ENCODE measurements at places on chromosomes 2 and 18.

DNA sequence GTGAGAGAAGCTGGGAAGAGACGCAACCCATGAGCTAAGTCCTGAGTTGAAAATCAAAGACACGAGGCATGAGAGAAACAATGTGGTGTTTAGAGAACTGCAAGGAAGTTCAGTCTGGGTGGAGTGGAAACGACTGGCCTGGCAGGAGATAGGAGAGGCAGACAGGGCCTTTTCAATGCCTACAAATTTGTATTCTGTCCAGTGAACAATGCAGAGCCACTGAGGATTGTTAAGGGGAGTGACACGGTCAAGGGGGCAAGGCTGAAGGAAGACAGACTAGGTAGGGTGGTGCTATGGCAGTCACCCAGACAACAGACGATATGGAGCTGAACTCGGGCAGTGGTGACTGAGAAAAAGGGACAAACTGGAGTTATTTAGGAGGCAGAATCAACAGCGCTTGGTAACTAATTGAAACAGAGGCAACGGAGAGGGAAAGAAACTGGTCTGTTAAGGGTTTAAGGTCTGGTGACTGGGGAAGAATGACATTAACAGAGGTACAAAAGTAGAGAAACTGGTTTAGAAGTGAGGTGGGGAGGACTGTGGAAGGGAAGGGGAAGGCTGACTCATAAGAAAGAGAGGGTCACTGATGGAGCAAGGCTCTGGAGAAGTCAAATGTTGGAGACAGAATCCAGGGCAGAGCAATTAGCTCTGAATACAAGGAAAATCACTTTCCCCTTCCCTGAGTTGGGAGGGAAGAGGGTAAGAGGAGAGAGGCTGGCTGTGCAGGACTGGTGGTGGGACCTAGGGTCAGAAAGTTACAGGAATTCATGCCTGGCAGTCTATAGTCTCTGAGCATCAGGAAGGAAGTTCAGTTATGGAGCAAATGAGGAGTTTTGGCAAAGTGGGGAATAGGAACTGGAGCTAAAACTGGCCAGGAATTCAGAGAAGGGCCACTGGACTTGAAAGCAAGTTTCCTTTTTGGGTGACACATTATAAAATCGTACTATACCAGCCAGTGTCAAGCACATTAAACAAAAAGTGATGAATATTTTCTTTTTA is 63.4 kb upstream of the CHRNA1 start:
- DNase-seq, result no peak

DNA sequence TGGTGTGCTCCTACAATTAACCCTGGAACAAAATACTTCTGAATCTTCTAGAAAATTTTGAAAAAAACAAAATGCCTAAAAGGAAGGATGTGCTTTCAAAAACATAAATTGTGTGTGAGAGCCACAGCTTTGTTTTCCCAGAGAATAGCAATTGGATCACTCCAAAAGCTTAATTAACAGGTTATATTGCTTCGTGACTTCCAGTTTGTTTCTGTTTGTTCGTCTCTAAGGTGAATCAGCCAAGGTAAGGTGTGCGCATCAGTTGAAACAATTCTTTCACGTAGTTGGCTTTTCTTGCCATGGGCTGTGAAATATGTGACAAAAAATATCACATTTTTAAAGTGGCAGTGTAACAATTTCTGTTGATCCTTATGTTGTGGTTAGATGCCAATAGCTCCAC is 90.3 kb upstream of the BARD1 start:
- no peak for DNase-seq

GRCh38 chr2:234450431-234451124 is 46.3 kb downstream of the ARL4C start:
- no peak for DNase-seq

DNA sequence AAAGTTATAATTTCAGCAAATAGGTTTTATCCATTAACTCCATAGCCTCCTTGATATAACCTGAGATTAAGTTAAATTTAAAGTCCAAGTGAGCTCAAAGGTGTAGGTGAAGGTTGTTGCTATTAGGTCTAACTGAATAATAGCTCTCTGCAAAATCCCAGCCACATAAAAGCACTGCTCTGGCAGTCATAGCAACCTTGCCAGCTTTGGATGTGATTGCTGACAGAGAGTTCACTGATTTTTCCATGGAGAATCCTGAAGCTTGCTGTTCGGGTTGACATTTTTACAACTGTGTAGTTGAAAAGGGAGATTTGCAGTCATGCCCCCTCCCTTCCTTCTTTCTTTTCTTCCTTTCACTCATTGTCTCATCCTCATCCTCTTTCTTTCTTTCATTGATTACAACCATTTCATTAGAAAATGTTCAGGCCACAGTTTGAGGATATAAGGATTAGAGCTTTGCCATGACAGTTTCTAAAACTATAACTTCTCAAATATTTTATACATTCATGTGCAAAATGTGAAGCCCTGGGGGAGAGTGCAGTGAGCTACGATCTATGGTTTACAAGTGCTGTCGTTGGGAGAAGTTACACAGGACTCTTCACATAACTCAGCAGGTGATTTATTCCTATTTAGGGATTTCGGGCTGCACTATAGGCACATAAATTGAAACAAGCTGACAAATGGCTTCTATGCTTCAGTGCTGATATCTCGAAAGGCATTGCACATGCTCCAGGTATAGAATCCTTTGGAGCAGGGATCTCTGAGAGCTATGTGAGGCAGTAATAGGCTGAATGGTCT is 193.8 kb downstream of the LRRTM4 start:
- DNase-seq, result no peak

DNA sequence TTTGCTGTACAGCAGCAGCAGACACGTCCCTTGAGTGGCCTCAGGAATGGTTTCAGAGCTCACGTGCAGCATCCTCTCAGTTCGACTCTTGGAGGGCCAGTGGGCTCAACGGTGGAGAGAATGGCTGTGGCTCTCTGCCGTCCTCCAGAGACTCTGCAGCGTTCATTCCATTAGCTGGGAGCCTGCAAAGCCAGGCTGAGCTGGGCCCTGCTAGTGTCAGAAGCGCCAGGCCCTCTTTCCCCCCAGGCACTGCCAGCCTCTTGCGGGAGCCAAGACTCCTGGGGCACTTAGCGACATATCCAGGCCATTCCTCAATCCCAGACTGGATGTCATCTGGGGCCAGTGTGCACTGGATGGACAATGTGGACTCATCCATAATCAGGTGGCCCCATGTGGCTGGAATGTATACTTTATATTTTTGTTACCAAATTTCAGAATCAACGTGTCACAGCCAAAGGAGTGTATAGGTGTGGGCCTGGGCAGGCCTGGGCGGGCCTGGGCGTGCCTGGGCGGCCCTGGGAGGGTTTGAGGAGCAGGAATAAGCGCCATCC is 125.1 kb upstream of the EPAS1 start:
- DNase-seq, result no peak

DNA sequence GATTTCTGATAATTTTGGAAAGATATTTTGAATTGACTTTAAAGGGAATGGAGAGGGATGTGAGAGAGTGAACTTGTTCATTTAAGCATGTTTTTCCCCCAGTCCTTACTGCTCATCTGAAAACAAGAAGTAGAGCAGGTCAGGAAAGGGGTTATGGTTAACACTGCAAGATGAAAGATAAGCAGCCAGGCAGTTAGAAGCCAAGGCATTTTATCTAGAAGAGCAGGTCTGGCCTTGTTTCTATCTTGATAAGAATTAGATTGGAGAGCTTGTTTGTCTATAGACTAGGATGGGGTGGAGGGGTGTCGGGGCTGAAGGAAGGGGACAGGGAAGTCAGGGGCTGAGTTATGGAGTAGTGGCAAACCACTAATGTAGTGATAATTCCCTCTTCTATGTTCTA is 171.6 kb downstream of the IKZF2 start:
- no peak for DNase-seq

DNA sequence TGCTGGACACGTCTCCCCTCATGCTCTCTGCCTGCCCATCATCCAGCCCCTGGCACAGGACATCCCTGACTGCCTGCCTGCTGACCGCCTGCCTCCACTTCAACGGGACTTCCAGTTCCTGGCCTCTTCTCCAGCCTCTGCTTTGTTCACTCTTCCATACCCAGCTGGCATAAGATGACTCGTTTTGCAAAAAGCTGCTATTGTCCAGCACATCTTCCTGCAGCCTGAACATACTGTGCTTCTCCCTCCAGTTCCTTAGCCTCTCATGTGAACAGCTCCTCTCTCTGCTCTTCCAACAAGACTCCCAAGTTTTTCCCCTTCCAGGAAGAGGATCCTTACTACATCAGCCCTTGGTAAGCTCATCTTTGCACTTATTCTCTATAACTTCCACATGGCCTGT is 62.4 kb upstream of the SKOR2 start:
- no peak for DNase-seq

- DNase-seq, result peak; percentile 22
Observed at GRCh38 chr18:58671632-58672564, 633 bp downstream of the MALT1 start.

DNA sequence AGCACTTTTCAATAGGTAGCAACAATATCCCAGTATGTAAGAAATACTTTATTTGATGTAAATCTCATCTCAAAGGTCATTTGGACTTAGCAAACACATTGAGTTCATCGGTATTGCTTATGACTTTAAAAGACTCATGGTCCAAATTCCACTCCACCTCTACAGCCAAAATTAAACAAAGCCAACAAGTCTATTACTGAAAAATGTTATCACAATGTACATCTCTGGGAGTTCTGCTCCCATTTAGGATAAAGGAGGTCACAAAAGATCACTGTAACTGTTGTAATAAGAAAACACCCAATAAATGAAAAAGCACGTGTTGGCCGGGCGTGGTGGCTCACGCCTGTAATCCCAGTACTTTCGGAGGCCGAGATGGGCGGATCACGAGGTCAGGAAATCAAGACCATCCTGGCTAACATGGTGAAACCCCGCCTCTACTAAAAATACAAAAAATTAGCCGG is 50.0 kb downstream of the ESCO1 start:
- DNase-seq, result no peak

- no peak for DNase-seq
Observed at GRCh38 chr2:170002096-170002495, 174.8 kb downstream of the UBR3 start.

- no peak for DNase-seq
Observed at GRCh38 chr18:72063001-72063400, 481.1 kb downstream of the CBLN2 start.

DNA sequence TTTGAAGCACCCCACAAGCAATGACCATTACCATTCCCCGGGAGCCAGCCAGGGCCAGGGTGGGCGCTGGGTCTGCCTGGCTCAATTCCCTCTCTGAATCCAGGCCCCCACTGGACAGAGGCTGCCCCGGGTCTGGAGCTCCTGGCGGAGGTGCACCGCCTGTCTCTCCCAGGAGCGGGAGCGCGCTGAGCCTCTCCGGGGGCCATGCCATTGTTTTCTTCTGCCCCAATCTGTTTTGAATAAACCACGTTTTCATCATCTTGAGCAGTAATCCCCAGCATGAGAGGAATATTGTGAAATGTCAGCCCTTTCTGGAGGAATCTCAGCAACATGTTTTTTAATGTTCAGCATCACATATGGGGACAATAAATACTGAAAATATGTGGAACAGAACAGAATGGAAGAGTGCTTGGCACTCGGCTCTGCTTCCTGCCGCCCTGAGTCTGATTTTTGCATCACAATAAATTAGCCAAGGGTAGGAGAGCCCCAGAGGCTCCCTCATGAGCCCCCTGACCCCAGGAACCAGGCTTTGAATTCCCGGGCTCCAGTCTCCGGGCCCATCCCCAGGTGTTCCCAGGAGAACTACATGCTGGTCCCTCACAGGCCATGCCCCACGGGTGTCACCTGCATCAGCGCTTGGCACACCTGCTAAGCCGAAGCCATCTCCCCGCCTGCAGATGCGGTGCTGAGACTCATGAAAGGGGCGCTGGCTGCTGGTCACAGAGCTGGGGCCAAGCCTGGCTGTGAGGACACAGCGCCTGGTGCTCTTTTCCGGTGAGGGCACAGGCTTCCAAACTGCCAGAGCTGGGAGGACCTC is 88.8 kb downstream of the INHBB start:
- DNase-seq, result no peak

DNA sequence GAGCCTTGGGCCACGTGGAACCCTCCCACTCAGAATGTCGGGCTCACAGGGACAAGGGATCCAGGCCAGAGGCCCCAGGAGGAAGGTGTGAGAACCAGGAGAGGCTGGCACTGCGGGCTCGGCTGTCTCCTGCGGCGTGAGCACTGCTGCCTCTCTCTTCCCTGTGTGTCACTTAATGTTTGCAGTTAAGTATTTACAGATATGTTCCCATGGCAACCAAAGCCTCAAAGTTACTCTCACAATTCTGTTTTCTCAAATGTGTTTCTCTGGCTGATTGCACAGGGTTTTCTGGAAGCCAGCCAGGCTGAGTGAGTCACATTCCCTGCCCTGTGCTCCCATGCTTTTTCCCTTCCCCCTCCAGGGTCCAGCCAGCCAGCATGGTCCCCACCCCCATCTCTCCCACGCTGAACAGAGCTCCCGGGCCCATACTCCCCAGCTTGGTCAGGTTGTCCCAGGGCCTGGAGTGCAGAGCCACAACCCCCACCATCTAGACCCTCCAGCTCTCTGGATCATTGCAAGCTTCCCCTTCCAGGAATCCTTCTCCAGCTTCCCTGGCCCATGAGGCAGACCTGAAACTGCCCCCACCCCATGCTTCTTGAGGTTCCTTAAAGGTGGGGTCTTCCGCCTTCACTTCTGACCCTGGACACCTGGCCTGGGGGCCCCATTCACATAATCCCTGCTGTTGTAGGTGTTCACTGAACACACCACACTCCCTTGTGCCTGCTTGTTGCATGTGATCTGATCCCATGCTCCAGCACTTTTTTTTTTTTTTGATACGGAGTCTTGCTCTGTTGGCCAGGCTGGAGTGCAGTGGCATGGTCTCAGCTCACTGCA is 265.9 kb downstream of the CELF4 start:
- DNase-seq, result peak; percentile 43

- DNase-seq, result no peak
Observed at GRCh38 chr2:37263839-37264238, 32.4 kb downstream of the NDUFAF7 start.

DNA sequence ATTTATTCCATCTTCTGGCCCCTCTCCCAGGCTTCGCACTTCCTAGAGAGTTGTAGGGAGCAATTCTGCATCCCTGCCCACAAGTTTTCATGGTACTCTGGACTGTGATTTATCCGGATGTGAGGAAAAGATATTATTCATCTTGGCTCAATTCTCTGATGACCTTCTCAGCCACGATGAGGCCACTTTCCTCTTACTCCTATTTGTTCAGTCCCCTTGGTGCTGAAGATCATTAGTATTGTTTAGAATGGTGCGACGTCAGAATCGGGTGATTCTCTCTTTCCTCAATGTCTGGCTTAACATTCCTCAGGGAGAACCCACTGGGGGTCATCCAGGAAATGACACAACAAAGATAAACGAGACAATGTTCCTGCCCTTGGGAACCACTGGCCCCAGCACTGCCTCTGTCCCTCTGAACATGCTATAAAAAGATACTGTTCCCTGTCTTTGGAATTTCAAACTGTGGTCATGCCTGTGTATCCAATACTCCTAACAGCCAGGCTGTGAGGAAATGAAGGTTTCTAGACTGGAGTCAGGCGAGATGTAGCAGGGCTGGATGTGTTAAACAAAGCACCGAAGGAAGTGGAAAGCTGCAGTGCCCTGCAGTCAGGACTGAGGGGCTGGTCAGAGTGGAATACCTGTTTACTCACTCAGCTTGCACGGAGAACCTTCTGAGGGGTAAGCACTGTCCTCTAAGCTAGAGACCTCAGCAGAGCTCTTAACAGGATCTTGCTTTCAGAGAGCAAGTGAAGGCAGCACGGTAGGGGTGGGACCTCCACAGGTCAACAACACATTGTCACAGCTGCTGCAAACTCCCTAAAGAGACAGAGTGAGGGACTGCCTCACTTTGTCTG is 12.9 kb upstream of the GLI2 start:
- no peak for DNase-seq

All from inflammatory macrophage (primary cell).